Pulmonary artery endothelial cell (primary cell): ENCODE measurements at places on chromosomes 12 and 14.

DNA sequence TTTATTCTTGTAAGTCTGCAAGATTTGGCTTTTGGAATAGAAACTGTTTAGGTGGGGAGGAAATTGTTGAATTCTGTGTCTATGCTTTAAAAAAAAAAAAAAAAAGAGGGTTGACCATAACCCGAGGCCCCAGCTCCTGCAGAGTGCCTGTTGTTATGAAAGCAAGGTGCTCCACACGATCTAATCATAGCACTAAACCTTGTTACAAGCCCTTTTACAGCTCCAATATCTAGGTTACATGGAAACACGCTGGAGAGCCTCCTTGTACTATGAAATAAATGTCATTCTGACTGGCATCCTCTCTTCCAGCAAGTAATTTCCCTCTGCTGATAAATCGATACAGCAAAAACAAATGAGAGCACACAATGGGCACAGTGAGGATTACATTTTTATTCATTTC lies 303.1 kb upstream of the SOX5 start:
- no peak for DNase-seq

DNA sequence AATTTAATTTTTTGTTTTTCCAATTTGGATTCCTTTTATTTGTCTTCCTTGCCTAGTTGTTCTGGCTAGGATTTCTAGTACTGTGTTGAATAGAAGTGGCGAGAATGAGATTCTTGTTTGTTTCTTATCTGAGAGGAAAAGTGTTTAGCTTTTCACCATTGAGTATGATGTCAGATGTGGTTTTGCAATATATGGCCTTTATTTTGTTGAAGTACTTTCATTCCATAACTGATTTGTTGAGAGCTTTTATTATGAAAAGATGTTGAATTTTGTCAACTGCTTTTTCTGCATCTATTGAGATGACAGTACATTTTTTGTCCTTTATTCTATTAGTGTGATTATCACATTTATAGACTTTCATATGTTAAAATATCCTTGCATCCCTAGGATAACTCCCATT lies 462.0 kb downstream of the CCDC91 start:
- no peak for DNase-seq

DNA sequence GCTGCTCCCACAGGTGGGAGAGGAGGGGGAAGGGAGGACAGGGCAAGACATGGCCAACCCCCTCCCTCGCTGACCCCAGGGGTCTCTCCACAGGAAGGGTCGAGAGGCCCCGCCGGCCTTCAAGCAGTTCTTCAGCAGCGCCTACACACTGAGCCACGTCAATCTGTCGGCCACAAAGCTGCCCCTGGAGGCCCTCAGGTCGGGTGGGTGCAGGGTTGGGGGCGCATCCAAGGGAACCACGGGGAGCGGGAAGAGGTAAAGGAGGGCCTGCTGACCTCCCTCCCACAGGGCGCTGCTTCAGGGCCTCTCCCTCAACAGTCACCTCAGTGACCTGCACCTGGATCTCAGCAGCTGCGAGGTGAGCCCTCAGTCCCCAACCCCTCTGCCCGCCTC lies 6.1 kb downstream of the CARMIL3 start:
- no peak for DNase-seq

DNA sequence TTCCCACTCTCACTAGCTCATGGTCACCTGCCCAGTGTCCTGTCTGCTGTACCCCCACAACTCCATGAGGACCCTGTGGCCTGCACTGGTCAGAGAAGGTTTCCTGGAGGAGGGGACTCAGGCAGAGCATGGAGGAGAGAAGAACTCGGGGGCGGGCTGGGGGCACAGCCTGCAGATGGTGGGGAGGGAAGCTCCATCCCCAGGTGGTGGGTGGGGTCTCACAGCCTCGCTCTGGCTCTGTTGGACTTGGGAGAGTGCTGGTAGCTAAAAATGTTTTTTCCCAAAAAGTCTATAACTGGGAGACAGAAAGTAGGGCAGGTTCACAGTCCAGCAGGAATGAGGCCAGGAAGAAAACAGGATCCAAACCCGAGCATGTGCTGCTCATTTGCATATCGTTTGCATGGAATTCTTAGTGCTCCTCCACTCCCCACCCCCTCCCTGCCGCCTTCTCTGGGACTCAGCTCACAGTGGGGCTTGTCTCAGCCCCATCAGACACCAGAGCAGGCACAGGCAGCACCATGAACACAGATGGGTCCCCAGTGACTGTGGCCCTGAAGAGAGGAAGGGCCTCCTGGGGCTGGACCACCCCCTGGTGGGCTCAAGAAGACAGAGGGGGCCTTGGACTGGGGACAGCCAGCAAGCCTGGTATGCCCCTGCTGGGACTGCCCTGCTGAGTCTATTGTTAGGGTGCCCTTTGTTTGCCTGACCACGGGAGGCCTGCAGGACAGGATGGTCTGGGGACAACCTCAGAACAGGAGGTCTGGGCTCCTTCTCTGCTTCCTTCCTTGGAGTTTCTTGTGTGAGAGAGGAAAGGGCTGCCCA lies 67.0 kb upstream of the SFSWAP start:
- DNase-seq, result no peak

DNA sequence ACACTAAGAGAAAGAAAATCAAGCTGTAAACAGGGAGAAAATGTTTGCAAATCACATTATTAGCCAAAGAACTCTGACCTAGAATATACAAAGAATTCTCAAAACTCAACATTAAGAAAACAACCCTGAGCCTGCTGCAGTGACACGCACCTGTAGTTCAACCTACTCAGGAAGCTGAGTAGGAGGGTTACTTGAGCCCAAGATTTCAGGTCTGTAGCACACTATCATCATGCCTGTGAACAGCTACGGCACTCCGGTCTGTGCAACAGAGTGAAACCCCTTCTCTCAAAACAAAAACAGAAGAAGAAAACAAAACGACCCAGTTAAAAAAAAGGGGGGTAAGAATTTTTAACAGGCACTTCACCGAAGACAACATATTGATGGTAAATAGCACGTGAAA lies 20.8 kb downstream of the SAV1 start:
- no peak for DNase-seq

DNA sequence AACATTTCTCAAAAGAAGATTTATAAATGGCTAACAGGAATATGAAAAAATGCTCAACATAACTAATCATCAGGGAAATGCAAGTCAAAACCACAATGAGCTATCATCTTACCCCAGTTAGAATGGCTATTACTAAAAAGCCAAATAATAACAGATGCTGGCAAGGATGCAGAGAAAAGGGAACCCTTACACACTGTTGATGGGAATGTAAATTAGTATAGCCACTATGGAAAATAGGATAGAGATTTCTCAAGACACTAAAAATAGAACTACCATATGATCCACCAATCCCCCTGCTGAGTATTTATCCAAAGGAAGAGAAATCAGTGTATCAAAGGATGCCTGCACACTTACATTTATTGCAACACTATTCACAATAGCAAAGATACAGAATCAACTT lies 58.3 kb downstream of the GUCY2C start:
- DNase-seq, result no peak

DNA sequence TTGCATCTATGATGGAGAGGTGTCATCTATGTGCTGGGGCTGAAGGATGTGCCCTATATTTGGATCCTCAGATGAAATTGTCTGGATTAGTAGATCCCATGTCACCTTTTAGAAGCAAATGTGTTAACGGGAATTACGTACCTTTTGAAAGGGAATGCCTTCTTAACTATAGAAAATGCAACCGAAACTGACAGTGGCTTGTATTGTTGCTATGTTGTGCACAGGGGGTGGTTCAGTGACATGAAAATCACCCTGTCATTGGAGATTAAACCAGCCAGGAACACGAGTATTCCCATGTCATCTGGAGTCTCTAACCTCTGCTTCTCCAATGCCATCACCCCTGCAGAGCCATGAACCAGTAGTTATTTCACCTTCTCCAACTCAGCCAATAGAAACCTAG lies 110.2 kb downstream of the METTL25 start:
- no peak for DNase-seq

DNA sequence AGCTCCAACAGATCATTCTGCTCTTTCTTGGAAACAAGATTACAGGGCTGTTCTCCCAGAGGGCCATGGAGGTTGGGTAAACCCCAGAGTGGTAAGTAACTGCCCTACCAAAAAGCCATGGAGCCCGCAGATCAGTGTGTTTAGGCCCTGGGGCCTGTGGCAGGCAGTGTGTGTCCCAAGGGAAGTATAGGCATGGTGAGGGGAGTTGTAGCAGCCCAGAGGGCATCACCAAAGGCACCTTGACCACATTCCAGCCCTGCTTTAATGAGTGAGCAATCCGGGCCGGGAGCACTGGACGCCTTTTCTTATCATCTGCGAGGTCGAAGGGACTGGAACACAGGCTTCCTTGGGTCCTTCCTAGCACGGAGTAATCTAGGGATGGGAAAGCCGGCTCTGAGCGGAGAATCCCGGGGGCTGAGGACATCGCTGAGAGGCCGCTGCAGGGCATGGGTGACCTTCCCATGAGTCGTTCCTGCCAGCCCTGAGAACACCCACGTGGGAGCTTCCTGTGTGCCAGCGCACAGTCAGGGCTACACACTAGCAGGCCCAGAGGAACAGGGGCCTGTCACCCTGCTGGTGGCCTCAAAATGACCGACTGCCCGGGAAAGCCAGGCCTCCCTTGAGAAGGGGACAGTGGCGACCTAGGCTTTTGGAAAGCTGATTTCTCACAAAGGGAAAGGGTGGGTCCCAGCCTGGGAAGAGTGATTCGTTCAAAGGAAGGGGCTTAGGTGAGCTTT lies 91.3 kb downstream of the NINJ2 start:
- DNase-seq, result no peak

DNA sequence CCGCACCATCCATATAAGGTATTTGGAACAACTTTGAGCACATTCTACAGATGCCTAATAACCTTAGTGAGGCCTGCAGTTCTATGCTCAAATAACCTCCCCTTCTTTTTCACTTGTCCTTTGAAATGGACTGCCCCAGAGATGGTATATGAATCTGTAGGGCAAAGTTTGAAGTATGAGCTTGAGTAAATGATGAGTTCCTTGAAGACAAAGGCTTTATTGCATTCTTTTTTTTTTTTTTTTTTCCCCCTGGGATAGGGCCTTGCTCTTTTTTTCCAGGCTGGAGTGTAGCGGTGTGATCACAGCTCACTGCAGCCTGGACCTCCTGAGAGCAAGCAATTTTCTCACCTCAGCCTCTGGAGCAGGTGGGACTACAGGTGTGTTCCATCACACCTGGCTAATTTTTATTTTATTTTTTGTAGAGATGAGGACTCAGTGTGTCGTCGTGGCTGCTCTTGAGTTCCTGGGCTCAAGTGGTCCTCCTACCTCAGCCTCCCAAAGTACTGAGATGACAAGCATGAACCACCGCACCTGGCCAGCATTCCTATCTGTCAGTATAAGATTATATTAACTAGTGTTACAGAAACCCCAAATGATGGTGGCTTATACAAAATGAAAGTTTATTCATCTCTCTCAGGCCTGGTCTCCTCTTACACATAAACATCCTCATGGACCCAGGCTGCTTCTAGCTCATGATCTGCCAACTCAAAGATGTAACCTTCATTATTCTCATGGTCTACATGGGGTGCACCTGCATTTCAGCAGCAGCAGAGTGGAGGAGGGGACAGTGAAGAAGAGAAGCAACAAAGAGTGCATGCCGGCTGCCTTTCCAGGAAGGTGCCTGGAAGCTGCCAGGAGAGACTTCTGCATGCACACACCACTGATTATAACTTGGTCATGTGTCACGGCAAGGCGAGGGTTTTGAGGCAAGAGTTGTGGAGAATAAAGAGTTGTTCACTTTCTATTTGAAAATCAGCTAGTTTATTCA lies 101.4 kb downstream of the DUSP16 start:
- no peak for DNase-seq

DNA sequence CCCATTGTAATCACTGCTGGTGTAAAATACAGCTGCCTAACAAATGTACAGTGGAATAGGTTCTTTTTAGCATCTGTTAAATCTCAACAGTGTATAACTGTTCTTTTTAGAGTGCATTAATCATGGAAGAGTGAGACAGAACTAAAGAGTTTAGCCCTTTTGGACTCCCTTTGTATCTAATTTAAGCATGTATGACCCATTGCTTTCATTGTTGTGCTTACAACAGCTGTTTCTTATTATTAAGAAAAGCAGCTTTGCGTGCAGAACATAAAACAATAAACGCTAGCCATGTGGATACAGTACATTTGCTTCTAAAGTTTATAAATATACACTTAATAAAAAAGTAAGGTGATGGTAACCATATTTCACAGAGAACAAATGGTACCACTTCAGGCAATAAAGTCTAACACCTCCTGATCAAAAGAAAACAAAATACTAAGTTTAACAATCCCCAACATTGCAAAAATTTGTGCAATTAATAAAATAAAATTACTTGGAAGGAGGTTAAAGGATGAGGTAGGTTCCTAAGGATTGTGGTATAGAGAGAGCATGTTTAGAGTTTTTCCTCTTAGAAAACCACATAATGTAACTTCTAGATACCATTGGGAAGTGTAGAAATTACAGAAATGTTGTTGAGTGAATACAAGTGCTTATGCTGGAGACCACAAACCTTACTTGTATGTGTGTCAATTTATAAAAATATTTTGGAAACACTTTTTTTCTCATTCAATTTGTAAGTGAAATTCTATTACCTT lies 448.7 kb downstream of the SLC6A15 start:
- DNase-seq, result no peak

DNA sequence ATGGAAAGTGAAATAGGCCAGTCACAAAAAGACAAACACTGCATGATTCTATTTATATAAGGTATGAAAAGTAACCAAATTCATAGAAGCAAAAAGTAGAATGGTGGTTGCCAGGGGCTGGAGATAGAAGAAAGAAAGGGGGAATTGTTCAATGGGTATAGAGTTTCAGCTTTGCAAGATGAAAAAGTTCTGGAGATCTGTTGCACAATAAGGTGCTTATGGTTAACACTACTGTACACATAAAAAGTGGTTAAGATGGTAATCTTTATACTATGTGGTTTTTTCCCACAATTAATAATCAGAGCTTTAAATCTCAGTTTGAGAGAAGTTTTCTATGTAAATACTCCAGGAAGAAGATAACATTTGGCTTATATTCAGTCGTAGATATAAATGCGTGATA lies 73.4 kb downstream of the SLC38A4 start:
- DNase-seq, result no peak

DNA sequence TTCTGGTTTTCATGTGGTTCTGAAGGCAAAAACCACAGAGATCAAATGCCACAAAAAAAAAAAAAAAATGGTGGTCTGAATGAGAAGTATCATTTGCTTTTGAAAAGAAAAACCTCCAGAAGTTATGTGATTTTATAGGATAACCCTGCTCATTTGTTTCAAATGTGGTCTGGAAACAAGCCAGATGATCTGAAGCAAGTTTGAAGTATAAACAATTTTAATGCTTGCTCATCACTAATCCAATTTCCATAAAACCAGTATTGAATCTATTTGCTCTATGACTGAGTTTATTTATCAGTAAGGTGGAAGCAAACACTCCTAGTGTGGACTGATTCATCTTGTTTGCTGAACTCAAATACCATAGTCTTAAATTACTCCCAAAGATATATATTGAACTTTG lies 407.3 kb upstream of the FLRT2 start:
- DNase-seq, result no peak

- DNase-seq, result no peak
Observed at GRCh38 chr12:102965281-102966155, 8.0 kb downstream of the ASCL1 start.
